ENCODE measurements at places on chromosomes 7 and 10. TPM values are rescaled to one million over a fixed set of nuclear protein-coding genes. Genes with fewer than 3 reads are reported as not detected.

BEND7 gene
- polyA plus RNA-seq, result 5.9 TPM

TCTN3 gene
- 23.7 TPM for polyA plus RNA-seq

KNDC1 gene
- 10.7 TPM for polyA plus RNA-seq

BAMBI gene
- 1.8 TPM for polyA plus RNA-seq

AKR1D1 gene
- polyA plus RNA-seq, result not detected

FGFR2 gene
- polyA plus RNA-seq, result 3.6 TPM

SYT15 gene
- 4.4 TPM for polyA plus RNA-seq

TAF5 gene
- polyA plus RNA-seq, result 3.9 TPM

CNPY4 gene
- 29.7 TPM for polyA plus RNA-seq

CPXM2 gene
- 0.97 TPM for polyA plus RNA-seq

TRIM74 gene
- polyA plus RNA-seq, result not detected

LRRN3 gene
- polyA plus RNA-seq, result 8.0 TPM

RADIL gene
- 3.7 TPM for polyA plus RNA-seq

PARP12 gene
- 15.3 TPM for polyA plus RNA-seq

DUSP5 gene
- polyA plus RNA-seq, result 4.2 TPM

CTAGE4 gene
- not detected for polyA plus RNA-seq

REPIN1 gene
- 90.2 TPM for polyA plus RNA-seq

TAS2R41 gene
- polyA plus RNA-seq, result not detected

WEE2 gene
- 0.22 TPM for polyA plus RNA-seq

GARIN1A gene
- 2.1 TPM for polyA plus RNA-seq

HABP2 gene
- polyA plus RNA-seq, result 0.10 TPM

WNT8B gene
- 0.09 TPM for polyA plus RNA-seq

HOXA11 gene
- polyA plus RNA-seq, result 2.7 TPM

PWWP2B gene
- 19.9 TPM for polyA plus RNA-seq

HECTD2 gene
- polyA plus RNA-seq, result 14.1 TPM

CALHM3 gene
- not detected for polyA plus RNA-seq

PAPOLB gene
- polyA plus RNA-seq, result 0.04 TPM

OR2A1 gene
- 0.19 TPM for polyA plus RNA-seq

NPM3 gene
- polyA plus RNA-seq, result 56.9 TPM

C10orf105 gene
- polyA plus RNA-seq, result 0.50 TPM

FAM25A gene
- polyA plus RNA-seq, result not detected

FXYD4 gene
- 1.1 TPM for polyA plus RNA-seq

RSPH10B2 gene
- 0.46 TPM for polyA plus RNA-seq

MALRD1 gene
- polyA plus RNA-seq, result 1.4 TPM

WDR86 gene
- polyA plus RNA-seq, result 9.8 TPM

RTKN2 gene
- polyA plus RNA-seq, result 3.6 TPM

CHAT gene
- polyA plus RNA-seq, result not detected

GBX1 gene
- polyA plus RNA-seq, result 2.7 TPM

SFXN4 gene
- polyA plus RNA-seq, result 24.2 TPM

KIAA1549 gene
- 14.1 TPM for polyA plus RNA-seq

ICA1 gene
- 5.5 TPM for polyA plus RNA-seq

GLRX3 gene
- 54.4 TPM for polyA plus RNA-seq

VSTM4 gene
- polyA plus RNA-seq, result 53.3 TPM

DNAH11 gene
- polyA plus RNA-seq, result 0.13 TPM

RNF32 gene
- 1.8 TPM for polyA plus RNA-seq

NEURL1 gene
- 40.7 TPM for polyA plus RNA-seq

EPO gene
- not detected for polyA plus RNA-seq

SEMA3A gene
- polyA plus RNA-seq, result 24.0 TPM

TMEM273 gene
- polyA plus RNA-seq, result 6.3 TPM

ZNF107 gene
- 3.9 TPM for polyA plus RNA-seq

Data from hindlimb muscle (tissue), 1 donor.